Suppressor macrophage (primary cell): ENCODE measurements at places on chromosomes 5 and 9.

GRCh38 chr5:91345461-91345860 is 37.7 kb downstream of the ARRDC3 start:
- DNase-seq = no peak

DNA sequence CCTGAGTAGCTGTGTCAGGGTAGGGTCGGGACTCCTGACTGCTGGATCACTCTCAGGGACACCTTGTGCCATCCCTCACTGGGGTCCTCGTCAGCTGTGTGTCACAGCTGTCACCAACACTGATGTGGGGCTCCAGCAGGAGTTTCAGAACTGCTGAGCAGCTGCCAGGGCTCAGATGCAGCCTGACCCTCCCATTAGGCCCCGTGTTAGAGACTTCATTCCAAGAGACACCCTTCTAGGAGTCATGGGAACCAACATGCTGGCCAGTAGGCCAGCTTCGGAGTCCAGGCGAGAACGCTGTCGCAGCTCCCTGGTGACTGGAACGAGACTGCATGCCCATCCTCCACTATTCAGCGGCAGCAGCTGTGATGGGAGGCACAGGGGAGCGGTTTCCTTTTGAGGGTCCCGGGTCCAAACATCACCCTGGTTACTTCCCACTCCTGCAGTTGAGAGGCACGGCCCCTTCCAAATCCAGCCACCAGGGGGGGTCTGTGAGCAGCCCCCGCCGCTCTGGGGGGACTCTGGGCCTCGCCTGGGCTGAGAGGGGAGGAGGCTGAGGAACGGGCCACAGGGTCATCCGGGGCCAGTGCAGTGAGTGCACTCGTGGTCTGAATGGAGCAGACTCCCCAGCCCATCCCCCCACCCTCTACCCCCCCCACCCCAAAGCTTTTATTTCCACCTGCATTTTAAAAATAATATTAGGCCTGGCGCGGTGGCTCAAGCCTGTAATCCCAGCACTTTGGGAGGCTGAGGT is 12.6 kb upstream of the TCF7 start:
- DNase-seq = peak; percentile 68

DNA sequence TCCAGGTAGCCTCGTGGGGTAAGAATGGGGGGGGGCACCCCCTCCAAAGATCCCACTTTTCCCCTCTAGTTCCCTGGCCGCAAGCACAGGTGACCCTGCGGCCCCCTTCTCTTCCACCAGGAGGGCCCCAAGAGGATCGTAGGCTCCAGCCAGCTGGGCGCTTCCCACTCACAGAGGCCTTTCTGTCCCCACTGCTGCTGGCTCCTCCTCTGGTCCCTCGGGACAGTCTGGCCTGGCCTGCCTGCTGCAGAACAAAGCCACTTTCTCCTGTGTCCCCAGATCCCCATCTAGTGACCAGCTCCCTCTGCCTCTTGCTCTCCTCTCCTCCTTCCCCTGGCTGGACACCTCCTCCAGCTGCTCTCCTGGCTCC is 534 bp upstream of the SAPCD2 start:
- DNase-seq = no peak

DNA sequence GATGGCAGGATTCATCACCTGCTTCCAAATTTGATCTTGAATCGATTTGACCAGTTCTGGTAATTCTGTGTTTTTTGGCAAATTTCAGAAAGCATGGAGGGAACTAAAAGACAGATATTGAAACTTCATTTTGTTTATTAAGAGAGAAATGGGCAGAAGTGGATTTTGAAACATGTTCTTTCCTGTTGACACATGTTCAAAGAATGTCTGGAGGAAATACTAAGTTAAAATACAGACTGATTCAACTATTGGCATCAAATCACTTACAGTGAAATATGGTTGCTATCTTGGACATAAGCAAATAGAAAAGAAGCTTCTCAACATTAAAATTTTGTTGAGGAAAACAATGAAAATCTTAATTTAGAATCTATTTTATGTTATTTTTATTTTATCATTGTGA is 19.3 kb upstream of the GZMK start:
- no peak for DNase-seq

- DNase-seq = no peak
These were observed 49.3 kb upstream of the TTC23L start for GRCh38 chr5:34789639-34790038.

GRCh38 chr9:128245421-128246151 is 30.2 kb downstream of the GOLGA2 start:
- DNase-seq = peak; percentile 62

DNA sequence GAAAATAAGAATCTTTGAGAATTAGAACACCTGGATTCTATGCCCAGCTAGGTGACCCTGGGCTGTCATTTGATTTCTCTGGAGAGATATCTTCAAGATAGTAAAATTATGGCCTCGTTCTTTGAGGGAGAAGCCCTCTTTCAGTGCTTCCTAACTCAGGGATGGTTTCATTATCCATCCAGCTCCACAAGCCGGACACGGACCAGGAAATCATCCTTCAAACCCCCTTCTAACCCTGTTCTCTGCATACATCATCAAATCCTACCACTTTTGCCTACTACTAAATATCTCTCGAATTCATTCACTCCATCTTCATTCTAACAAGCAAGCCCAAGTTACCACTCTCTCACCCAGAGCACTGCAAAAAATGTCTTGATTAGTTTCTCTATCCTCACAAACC is 57.2 kb downstream of the MAPKAP1 start:
- DNase-seq = no peak

- DNase-seq = no peak
These were observed 5.8 kb upstream of the IL4 start for GRCh38 chr5:132667761-132668705.

- peak; percentile 10 for DNase-seq
These were observed 3.3 kb downstream of the RNF20 start for GRCh38 chr9:101536938-101537337.

GRCh38 chr5:120236360-120236759 is 227.7 kb upstream of the PRR16 start:
- DNase-seq = no peak

DNA sequence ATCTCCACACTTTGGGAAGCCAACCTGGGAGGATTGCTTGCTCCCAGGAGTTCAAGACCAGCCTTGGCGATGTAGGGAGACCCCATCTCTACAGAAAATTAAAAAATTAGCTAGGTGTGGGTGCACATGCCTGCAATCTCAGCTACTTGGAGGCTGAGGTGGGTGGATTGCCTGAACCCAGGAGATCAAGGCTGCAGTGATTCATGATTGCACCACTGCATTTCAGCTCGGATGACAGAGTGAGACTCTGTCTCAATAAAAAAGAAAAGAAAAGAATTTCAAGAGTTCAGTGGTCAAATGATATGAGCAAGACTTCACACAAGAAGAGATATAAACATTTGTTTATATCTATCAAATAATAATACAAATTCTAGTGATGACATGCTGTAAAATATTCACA is 23.0 kb upstream of the MTAP start:
- no peak for DNase-seq

GRCh38 chr9:9819886-9820285 is 792.9 kb downstream of the PTPRD start:
- DNase-seq = no peak

GRCh38 chr9:28653216-28653615 is 1079.9 kb upstream of the C9orf72 start:
- DNase-seq = no peak

DNA sequence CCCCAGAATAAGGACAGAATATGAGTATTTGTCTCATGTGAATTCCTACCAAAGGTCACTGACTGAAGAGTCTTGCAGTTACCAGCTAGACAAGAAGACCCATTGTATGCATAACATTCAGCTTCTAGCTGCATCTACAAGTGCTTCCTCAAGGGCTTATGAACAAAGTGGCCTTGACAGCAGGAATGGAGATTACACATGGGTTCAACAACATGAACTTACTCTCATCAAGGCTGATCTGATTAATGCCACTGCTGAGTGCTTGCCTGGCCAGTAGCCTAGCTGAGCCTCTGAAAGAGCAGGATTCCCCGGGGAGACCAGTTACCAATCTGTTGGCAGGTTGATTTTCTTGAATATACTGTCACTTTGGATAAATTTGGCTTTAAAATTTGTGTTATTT is 76.7 kb upstream of the CHD1 start:
- DNase-seq = no peak

DNA sequence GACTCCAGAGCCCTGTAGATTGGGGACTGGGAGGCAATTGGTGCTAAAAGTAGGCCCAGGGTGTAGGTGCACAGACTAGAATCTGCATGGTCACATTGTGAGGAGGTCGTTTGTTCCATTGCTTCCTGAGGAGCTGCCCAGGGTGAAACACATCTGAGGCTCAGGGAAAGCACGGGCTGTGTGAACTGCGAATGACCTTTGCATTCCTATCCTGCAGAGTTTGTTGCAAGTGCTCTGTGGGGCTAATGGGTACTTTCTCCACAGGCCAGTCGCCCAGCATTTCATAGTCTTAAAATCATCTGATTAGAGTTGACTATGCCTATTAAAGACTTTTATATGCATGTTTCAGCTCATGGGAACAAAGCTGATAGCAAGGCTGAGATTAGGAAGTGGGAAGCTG is 14.4 kb upstream of the SLC46A2 start:
- DNase-seq = no peak

DNA sequence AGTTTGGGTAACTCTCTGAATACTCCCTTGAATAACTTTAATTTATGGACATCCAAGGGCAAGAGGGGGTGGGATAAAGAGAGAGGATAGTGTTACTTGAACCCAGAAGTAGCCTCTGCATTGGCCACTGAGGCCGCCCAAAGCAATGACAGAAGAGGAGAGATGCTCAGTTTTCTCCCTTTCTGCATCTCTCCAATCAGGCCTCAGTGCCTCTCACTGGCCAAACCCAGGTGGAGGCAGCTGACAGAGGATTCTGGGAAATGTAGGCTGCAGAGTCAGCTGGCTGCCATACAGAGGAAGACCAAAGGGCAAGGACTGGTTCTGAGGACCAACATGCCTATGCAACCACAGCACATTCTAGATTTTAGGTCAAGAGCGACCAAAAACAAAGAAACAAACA is 719.4 kb downstream of the MAT2B start:
- no peak for DNase-seq

GRCh38 chr9:88387036-88387551 is 1.1 kb upstream of the SPIN1 start:
- DNase-seq = no peak

- no peak for DNase-seq
These were observed 756.2 kb downstream of the TLE1 start for GRCh38 chr9:80932947-80933780.

DNA sequence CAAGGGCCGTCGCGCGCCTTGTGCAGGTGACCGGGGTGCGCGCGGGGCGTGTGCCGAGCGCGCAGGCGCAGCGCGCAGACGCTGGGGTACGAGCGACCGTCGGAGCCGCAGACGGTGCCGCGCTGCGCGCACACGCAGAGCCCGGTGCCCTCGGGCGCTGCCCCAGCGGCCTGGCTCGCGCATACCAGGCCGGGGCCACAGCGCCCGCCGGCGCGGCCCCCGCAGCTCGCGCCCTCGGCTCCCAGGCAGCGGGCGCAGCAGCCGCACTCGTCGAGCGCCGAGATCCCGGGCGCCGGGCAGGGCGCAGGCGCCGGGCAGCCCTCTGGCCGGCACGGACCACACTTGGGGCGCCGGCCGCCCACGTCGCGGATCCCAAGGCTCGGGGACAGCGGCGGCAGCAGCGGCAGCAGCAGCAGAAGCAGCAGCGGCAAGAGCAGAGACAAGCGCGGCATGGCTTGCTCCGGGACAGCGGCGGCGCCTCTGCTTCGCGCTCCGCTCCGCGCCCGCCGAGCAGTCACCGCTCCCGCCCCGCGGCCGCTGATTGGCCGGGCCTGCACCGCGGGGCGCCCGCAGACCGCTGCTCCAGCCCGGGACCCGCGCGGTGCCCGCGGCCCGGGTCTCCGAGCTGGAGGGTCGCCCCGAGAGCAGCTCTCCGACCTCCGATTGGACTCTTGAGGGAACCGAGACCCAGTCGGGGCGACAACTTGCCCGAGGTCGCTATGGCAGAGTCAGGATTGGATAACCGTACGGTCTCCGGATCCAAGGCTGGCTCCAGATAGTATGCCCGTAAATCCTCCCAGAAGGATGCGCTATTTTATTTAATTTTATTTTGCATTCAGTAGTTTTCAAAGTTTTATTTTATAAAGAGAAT is at the start of gene IGFBPL1:
Gene IGFBPL1 (minus strand): TSS at position 482 of the 871 bp plus-strand sequence. CDS start 30 bp downstream, at position 452.
- DNase-seq = peak; percentile 66

DNA sequence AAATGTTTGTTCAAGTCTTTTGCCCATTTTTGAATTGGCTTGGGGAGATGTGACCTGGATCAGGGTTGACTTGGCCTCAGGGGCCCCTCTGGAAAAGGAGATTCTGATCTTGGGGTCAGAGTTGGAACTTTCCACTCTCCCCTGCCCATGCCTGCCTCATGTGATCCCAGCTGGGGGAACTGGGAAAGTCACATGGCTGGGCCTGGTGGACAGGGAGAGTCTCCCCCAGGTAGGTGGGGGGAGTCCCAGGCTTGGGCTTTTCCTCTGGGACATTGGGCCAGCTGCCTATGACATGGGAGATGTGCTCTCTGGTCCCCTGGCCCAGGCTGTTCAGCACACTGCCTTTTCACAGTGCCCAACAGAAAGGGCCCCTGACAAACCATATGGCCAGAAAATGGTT is 60.7 kb downstream of the NDST1 start:
- DNase-seq = no peak

DNA sequence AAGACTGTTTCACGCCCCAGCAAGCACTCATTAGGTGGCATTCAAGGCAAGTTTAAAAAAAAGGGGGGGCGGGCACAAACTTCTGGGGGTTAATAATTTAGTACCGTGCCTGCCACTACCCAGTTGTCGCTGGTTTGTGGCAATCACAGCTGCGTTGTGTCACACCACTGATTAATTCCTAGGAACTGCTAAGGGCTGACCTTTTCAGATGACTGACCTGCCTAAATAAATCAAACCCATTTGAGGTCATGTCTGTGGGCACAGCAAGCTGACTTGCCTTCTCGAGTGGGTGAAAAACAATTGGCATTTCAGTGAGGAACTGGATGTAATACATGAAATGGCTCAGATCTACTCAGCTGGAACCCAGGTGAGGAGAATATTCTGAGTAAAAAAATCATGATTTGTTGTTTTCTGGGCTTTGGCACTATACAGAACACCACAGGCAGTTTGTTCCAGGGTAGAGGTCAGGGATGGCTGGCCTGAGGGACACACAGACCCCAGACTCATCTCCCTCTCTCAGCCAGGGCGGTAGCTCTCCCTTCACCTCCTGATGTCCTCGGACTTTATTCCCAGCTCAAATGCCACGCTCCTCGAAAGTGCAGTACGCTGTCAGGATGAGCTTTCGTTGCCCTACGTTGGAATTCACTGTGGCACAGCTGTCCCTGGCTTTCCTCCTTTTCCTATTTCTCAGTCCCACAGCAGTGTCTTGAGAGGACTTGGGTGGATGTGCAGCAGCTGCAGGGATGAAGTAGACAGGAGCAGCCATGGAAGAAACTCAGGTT is 15.5 kb upstream of the MGAT1 start:
- peak; percentile 85 for DNase-seq

- no peak for DNase-seq
These were observed 289.0 kb upstream of the ANKRD55 start for GRCh38 chr5:56522169-56522568.
